ENCODE measurements at places on chromosomes 5 and 9. TPM values are rescaled to one million over a fixed set of nuclear protein-coding genes. Genes with fewer than 3 reads are reported as not detected.
A peak's percentile ranks its signal among the peaks of the same experiment; 100 is the strongest.

The GPR21 gene
- total RNA-seq = 3.7 TPM

- no peak overlapping the region for H3K4me3 ChIP-seq
- H3K27me3 ChIP-seq = no peaks in the 10 kb centered on the region
- peaks cover 42% of the 10 kb centered on the region for H3K36me3 ChIP-seq
- no peak for DNase-seq
- H3K4me1 ChIP-seq = no peaks in the 10 kb centered on the region
Measured at GRCh38 chr9:109064963-109065702, 51.8 kb upstream of the CTNNAL1 start.

DNA sequence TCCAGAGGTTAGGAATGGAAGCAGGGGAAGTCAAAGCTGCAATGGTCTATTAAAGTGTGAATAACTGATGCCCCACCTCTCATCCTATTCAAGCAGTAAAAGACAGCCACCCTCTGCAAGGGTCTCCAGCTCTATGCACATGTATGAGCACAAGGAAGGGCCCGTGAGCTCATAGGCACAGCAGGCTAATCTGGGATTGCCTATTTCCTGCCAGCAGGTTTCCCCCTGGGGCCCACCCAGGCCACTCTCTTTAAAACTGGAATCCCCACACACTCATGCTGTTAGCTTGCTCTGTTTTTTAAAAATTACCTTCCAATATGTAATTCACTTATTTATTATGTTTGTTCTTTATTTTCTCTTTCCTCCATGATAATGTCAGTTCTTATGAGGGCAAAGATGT is 48.7 kb upstream of the ZNF366 start:
- peak; percentile 65 for DNase-seq
- no peak overlapping the region for H3K4me3 ChIP-seq
- H3K4me1 ChIP-seq = peaks cover 32% of the 10 kb centered on the region
- H3K27ac ChIP-seq = no peak overlapping the region
- H3K36me3 ChIP-seq = no peaks in the 10 kb centered on the region

- DNase-seq = no peak
- H3K4me1 ChIP-seq = peaks cover 34% of the 10 kb centered on the region
Measured at GRCh38 chr5:148805326-148806290, 20.8 kb upstream of the ADRB2 start.

Data from lung (tissue), 17 donors.